Kidney tubule cell (primary cell): ENCODE measurements at places on chromosomes 2 and 18.

DNA sequence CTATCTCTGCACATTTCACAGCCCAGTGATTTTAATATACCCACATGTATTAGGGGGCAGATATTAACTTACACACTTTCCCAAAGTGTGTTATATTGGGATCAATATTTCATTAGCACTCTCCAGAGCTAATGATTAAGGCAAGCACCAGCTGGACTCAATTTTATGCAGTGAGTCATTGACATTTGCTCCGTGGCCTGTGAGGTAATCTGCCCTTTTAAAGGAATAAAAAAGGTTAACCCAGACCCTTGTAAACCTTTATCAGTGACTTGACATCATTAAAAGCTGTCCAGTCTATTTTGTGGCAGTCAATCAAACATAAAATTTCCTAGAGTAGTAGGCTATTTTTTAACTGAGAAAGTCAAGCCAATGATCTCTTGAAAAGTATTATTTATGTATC is 1870.4 kb upstream of the CELF4 start:
- peak; percentile 52 for DNase-seq

DNA sequence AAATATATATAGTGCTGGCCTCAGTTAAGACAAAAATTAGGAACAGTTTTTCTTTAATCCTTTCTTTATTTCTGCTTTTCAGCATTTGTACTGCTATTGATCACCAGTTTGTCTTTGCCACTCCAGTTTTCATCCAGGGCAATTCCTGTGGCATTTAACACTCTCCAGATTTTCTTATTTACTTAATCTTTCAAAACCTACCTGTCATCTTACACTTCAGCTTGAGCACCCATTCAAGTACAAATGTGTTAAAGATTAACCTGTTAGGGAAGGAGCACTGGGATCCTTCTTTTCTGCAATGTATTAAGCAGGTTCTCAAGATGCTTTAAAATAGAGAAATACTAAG is 101.8 kb upstream of the SCN1A start:
- DNase-seq, result no peak

DNA sequence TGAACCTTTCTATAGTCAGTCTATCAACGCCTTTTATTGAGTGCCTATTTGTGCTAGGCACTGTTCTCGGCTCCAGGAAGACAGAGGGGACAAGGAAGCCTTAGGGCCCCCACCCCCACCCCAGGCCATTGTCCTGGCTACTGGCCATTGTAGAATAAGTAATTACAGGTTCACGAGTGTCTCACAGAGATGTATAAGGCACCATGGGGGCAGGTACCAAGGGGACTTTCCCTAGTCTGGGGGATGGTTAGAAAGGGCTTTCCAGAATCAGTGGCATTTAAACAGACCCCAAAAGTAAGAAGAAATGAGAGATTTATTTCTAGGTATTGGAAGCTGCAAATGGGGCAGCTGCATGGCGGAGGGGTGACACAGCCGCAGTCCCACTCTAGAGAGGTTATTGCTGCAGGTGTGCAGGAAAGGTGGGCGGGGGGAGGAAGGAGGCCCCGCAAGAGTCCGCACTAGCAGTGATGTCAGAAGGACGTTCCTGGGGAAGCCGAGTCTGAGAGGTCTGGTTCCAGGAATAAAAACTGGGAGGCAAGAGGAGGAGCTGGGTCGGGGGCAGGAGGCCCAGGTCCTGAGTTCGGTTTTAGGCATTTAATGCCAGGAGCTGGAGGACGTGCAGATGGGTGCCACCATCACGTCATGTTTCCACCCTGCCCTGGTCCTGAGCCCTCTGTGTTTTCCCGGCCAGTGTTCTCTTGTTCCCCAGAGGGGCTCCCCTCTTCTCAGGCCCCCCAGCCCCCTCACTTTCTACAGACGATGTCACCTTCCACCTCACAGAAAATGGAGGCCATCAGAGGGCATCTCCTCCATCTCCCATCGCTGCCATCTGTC is 30.5 kb downstream of the FOSL2 start:
- peak; percentile 58 for DNase-seq

- DNase-seq, result no peak
These were observed 47.8 kb upstream of the SPTBN1 start for GRCh38 chr2:54408288-54408687.

GRCh38 chr18:25306671-25307070 is 45.3 kb downstream of the ZNF521 start:
- no peak for DNase-seq

DNA sequence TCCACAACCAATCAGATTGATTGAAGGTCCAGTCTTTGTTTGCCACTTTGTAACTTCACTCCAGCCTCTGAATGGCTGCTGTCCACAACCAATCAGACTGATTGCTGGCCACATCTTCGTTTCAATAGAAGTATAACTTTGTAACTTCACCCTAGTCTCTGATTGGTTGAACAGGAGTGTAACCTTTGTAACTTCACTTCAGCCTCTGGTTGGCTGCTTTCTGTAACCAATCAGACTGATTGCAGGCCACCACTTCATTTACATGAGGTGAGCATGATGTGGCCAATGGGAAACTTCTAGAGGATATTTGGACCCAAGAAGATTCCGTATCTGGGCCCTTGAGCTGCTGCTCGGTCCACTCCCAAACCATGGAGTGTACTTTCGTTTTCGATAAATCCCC is 16.9 kb upstream of the ALPP start:
- DNase-seq, result no peak

- peak; percentile 71 for DNase-seq
These were observed 6.1 kb downstream of the DOK1 start for GRCh38 chr2:74560591-74560990.

- no peak for DNase-seq
These were observed 341.2 kb upstream of the MYT1L start for GRCh38 chr2:2672249-2672648.

DNA sequence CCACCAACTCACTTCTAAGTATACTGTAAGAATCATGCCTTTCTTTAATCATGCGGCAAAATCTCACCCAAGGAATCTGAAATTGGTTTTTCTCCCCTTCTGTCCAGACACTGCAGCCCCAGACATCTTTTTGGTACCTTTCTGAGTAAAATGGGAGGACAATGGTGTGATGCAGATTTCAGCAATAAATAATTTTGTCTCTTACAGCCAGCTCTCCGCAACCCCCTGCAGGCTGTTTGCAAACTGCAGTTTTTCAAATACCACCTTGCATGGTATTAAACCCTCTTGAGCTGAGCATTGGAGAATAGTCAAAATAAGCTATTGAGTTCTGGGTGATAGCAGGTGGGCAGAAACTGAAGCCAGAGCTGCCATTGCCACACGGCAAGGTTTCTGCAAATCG is 32.2 kb downstream of the GPR39 start:
- peak; percentile 42 for DNase-seq

DNA sequence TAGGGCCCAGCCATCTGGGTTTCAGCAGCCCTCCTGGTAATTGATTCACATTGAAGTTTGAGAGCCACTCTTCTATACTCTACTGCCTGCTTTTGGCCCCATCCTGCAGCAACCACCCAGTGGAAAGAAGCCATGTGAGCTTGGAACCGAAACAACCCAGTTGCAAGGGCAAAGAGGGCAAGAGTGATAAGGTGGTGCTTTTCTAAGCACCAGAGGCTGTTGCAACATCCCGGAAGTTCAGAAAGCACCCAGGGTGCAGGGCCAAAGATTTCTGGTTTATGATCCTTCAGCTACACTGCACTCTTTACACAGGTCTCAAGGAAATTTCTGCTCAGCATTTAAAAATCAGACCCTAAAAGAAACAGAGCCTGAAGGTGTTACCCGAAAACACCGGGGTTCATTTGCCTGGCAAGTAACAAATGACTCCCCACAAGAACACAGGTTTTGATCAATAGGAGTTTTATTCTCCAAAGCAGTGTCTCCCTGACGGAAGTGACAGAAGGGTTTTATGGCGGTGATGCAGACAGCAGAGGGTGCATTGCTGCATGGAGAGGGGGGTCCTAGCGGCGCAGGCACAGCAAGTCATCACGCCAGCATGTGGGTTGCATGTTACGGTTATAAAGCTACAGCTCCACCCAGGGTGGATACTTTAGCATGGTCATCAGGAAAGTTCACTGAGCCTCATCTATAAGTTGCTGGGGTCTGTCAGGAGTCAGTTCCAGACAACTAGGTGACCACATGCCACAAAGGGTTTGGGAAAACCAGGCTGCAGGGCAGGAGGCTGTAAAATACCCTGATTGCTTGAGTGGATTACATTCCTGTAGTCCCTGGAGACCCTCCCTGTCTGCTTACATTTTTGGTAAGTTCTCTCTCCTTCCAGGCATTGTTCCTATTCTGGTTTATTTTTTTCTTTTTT is 28.8 kb upstream of the TMEM37 start:
- no peak for DNase-seq

DNA sequence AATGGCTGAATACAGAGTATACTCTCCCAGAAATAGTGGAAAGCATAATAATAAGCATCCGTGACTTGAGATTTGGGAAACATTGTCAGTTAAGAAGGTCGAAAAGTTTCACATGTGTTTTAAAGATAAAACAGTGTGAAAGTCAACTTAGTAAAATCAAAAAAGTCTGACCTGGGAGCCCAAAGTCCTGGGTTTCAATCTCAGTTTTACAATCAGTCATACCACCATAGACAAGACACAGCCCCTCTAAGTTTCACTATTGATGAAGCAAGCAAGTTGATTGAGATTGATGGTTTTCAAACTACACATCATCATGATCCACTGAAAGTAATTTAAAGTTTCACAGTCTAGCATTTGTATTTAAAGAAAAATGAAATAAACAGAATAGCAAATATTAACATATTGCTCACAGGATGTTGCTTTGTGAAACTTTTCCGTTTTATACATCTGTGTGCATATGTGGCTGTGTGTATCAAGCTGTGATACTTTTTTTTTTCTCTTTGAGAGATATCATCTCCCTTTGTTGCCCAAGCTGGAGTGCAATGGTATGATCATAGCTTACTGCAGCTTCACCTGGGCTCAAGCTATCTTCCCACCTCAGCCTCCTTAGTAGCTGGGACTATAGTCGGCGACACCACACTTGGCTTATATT is 71.1 kb downstream of the PIK3C3 start:
- DNase-seq, result no peak

GRCh38 chr2:184047536-184047935 is 550.8 kb upstream of the ZNF804A start:
- no peak for DNase-seq

DNA sequence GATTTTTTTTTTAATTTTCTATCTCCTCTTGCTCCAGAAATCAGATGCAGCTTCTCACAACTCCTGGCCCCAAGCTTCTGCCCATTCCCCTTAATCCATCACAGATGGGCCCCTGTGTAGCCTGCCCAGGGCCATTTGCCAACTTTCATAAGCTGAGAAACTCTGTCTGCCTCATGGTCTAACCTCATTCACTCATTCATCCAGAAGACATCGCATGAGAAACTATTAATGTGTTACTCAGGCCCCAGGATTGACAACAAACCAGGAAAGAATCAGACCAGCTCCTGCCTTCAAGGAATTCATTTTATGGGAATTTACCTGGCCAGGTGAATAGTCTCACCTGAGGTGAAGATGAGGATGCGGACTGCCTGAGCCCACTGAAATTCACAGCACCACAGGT is 35.0 kb downstream of the SLC14A2 start:
- peak; percentile 85 for DNase-seq

DNA sequence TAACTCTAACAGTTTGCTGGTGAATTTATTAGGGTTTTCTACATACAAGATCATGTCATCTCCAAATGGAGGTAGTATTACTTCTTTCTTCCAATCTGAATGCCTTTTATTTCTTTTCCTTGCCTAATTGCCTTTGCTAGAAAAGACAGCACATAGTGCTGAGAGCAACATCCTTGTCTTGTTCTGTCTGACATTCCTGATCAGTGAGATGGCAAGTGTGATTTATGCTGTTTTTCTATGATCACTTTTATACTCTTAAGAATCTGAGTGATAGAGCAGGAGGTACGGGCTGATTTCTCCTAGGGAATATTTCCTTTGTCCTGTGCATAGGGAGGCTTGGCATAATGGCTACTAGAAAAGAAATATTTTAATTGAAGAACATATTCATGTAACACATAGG is 17.3 kb downstream of the LYPD6B start:
- peak; percentile 28 for DNase-seq

GRCh38 chr2:54579682-54580620 is 123.8 kb downstream of the SPTBN1 start:
- peak; percentile 71 for DNase-seq

DNA sequence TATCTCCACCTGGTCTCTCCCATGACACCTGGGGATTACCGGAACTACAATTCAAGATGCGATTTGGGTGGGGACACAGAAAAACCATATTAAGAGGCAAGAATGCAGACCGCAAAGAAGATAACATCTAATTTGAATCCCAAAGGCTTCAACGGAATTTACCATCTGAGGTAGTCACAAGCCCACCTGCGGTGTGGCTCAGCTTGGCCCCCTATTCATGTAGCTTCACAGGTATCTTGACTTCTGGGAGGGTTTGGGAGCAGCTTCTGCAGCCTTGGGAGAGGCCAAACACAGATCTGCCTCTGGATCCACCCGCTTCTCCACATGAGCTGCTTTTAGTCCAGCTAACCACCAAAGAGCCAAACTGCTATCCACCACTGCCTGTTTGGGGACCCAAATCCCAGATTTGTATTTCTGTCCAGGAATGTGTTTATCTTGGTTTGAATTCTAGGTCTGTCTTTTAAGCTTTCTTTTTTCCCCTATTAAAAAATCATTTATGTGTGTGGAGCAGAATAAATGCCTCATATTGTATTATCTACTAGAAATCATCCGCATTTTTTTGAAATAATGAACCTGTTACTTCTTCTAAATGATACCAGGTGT is 247.6 kb downstream of the DLGAP1 start:
- DNase-seq, result no peak

- DNase-seq, result peak; percentile 51
These were observed 368.7 kb upstream of the ID2 start for GRCh38 chr2:8312861-8313830.

DNA sequence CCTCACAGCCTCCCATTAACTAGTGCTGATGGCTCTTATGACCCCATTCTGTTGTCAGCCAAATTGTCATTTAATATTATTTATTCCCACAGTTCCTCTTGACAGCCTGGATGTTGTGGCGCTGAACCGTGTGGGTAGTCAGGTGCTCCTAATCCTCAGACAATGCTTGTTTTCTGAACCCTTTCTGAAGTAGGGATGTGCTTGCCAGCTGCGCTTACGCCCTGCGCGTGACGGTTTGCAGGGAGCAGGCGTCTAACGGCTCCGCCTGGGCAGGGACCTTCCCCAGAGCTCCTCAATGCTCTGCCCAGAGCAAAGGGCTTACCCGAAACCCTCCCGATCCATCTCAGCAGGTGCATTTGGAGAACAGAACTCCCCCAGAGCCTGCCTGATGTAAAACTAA is 358.2 kb upstream of the MYT1L start:
- DNase-seq, result no peak
